ENCODE measurements at places on chromosomes 1 and 21.

DNA sequence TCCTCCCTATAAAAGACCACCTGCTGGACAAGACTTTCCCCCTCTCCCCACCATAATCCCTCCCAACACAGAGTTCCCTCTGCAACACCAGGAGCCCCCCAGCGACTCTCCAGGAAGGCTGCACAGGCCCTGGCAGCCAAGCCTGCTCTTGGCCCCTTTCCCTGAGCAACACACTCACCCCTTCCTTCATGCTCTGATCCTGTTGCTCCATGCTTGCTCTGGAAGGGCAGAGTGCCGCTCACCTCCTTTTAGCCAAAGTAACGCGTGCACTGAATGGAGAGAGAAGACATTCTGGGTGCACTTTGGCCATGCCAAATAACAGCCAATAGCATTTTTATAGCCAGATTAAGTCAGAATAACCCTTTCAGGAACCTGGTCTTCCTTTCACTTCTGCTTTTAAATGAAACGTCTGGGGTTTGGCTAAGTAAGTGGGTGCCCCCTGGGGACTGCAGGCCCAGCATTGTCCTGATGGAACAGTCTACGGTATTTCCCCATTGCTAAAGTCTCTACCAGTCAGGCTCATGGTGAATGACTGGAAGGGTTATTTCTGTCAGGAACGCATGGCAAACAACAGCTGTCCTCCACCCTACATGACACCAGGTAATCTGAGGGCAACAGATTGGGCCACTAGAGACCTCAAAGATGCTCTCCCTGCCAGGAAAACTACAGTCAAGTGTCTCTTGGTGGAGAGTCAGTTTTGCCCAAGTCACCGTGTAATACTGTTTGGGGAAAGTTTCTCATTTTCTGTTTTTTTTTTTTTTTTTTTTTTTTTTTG lies at the start of gene SLC2A5:
SLC2A5 (minus strand) TSS at position 310 of the 775 bp plus-strand sequence; CDS start at position 211, 99 bp downstream.
- no peak for DNase-seq

- no peak for DNase-seq
Observed at GRCh38 chr1:151935894-151936602, 26.7 kb upstream of the THEM4 start.

DNA sequence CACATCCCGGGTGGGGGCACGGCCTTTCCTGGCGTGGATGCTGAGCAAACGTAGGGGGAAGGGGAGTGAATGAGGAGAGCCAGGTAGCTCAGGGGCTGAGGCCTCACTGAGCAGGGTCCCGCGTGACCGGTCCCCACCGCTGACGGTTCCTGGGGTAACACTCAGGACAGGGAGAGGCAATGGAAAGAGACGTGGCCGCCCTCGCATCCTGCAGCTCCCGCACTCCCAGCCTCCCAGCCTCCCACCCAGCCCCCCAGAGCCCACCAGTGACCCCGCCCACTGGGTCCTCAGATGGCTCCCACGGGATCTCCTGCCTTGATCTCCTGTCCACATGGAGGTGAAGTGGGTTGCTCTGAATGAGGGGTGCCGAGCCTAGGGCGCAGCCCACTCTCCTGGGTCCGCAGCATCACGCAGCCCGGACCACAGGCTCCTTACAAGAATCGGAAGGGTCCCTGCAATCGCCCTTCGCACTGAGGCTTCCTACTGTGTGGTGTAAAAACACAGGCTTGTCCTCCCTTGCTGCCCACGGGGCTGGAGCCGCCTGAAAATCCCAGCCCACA lies 2.4 kb downstream of the TSPEAR start:
- DNase-seq = no peak

GRCh38 chr1:15386164-15386749 lies 23.4 kb upstream of the EFHD2 start:
- DNase-seq = peak; percentile 45

DNA sequence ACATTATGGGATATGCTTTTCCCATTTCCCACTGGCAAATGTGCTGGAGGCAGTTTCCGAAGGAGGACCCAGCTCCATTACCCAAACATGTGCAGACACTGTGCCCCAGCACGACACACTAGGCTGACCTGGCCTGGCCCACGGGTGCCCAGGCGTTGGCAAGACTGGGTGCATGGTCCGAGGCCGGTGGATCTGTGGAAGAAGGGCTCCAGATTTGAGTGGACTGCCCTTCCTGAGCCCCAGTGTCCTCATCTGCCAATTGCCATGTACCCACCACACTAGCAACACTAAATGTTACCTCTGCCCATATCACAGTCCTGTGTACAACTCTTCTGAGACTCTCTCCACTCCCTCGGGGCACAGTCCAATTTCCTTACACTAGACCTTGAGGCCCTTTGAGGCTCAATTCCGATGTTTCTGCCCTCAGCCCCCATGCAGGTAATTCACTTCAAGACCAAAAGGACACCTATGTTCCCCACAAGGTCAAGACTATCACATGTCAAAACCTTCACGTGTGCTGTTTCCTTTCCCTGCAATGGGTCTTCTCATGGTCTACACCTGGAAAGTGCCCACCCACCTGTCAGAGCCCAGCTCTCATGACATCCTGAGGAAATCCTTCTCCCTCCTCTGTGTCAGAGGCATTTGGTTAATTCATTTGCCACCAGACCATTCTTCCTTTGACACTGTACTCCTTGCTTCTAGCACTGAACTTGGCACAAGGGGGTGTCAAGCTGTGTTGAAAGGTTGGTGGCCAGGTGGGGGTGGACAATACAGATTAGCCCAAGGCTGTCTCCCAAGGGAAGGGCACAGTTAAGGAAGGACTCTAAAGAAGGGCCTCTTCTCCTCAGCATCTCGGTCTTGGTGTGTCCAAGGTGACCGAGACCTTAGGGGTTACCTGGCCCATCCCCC lies 124.9 kb downstream of the DMRTB1 start:
- no peak for DNase-seq

DNA sequence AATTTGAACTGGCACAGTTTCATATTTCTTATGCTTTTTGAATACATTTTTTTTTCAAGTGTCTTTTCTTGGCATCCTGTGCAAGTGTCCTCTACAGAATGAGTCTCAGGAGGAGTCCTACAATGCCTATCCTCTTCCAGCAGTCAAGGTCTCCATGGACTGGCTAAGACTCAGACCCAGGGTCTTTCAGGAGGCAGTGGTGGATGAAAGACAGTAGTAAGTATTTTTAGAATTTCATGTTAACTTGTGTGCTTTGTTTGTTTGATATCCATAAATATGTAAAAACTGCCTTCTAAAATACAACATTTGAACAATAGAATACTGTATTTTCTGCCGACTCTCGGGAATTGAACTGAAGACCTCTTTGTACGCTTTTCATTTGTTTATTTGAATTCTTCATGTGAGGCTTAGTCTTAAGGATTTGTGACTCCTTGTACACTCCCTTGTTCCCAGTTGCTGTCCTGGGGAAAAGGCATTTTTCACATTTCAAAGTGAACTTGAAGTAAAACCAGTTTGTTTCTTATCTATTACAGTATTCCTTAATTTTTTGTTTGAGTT lies 56.6 kb downstream of the NCF2 start:
- no peak for DNase-seq

- DNase-seq = no peak
Observed at GRCh38 chr1:39497585-39497984, 6.1 kb downstream of the BMP8A start.

DNA sequence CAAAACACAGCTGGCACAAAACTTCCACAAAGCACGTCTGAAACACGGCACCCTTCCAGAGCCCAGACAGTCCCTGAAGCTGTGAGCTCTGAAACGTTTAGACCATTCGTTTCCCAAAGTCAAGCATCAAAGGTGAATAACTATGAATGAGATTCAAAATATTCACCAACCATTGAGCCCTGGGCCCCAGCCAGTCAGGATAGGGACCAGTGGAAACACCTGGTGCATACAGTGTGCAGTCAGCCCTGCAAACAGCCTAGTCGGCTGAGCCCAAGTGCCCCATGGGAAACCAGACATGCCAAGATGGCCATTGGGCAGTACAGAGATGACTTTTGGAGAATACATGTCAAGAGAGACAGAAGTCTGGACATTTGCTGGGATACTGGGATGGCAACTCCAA lies 90.4 kb upstream of the EDN2 start:
- no peak for DNase-seq

- no peak for DNase-seq
Observed at GRCh38 chr21:26137379-26138060, 33.0 kb downstream of the APP start.

- DNase-seq = no peak
Observed at GRCh38 chr1:232974971-232975370, 24.6 kb downstream of the NTPCR start.

DNA sequence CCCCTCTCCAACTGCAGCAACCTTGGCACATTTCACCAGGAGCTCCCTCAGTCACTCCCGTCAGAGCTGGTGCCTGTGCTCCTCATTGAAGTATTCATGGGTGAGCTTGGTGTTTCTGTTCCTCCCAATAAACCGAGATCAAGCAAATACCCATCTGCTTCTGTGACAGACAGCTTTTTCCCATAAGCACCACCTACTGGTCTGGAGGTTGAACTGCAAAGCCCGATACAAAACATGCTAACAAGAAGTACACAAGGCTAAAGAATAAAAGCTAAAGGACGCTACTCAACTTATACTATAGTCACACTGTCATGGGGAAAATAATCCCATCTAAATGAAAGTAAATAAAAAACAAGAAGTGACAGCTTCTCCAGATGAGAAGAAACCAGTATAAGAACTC lies 111.9 kb upstream of the C21orf91 start:
- no peak for DNase-seq

GRCh38 chr1:7541629-7542028 lies 229.5 kb upstream of the VAMP3 start:
- DNase-seq = no peak

DNA sequence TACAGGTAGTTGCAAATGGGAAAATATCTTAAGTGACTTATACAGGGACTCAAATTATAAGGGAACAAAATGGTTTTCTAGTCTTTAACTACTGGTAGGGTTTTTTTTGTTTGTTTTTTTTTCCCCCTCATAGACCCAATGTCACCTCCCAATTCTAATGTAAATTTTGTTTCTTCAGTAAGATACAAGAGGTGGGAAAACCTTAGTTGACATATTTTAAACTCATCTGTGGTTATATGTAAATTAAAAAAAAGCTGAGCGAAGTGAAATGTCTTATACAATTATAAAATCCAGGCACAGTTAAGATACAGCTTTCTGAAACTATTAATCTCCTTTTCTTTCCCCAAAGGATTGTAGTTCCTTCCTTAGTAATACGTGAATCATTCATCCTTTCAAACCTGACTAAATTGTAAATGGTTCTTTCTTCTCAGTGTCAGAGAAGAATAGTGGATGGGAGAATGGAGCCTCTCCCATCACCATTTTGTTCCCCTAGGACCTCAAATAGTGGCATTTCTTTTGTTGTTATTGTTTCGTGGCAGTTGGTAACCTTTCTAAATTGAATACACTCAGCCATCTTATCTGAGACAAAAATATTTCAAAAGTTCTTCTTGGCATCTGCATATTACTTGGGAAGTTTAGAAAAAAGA lies 11.2 kb downstream of the TSEN15 start:
- no peak for DNase-seq

DNA sequence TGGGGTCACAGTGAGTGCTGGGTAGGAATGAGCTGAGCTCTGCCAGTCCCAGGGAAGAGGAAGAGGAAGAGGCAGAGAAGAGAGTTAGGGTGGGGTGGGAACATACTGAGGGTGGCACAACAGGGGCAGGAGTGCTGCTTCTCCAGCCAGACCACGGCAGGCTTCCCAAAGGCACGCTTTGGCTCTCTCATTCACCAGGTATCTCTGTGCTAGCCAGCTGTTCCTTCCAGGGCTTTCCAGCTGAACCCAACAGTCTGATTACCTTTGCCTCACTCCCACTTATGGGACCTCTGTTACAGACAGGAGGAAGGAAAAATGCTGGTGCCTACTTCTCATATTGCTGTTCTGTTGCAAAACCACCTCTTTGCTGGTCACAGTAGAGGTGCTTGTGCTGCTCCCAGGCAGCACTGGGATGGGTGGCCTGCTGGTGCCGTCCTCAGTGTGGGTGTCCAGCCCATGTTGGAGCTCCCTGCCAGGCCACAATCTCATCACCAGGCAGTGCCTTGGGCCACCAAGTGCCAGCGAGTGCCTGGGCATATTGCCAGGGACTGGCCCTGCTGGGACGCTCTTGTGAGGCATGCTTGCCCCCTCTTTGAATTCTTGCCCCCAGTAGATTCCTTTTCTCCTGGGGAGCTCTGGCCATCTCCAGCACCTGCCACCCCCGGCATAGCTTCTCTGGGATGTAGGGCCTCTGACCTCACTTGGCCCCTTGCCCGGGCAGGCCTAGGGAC lies 2.1 kb downstream of the ADORA1 start:
- peak; percentile 71 for DNase-seq

- DNase-seq = no peak
Observed at GRCh38 chr1:116945421-116945820, 35.7 kb downstream of the PTGFRN start.

GRCh38 chr1:176118985-176119384 lies 88.1 kb downstream of the COP1 start:
- DNase-seq = no peak

DNA sequence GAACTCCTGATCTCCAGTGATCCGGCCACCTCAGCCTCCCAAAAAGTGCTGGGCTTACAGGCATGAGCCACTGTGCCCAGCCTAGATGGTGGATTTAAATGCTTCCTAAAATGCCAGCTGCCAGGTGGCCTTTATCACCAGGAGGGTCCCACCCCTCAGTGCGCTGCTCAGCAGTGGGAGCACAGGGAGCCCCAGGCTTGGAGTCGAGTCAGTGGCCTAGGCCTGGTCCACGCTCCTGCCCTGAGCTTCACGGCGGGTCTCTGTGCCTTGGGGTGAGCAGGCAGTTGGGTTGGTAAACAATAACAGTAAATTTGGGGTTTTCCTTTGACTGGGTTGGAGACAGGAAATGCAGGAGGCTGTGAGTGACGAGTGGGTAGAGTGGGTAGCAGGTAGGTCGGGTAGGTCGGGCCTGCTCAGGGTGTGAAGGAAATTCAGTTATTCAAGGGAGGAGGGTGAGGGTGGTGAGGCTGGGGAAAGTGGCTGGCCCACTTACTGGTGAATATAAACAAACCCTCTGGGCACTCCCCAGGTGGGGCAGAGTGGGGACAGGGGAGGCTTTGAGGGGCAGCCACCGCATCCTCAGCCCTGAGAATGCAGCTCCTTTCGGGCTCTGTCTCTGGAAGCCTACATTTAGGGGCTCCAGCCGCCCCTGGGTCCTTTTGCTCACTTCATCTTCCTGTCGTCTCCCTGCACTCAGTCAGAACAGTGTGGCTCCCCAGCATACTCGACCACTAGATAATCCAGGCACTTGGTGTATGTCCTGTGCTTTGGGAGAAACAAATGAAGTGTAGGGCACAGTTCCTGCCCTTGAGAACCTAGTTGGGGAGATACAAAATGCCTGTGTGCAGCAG lies 33.5 kb upstream of the IL19 start:
- DNase-seq = no peak

DNA sequence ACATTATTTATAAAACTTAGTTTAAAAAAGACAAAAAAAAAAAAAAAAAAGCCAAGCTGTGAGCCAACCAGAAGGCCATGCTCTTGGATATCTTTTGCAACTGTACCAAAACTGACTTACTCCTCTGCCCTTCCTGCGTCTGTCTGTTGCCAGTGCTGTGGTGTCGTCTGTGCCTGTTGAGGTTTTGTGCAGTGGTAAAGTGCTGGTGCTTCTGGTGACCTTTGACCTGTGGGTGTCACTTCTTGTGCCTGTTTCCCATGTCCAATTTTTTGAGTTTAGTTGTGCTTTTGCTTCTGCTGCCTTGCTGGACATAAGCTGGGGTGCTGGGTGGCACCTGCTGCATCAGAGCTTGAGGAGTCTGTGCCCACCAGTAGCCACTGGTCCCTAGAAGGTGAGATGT lies 41.4 kb downstream of the RNF187 start:
- no peak for DNase-seq
